ENCODE measurements at places on chromosomes 3 and 15.

DNA sequence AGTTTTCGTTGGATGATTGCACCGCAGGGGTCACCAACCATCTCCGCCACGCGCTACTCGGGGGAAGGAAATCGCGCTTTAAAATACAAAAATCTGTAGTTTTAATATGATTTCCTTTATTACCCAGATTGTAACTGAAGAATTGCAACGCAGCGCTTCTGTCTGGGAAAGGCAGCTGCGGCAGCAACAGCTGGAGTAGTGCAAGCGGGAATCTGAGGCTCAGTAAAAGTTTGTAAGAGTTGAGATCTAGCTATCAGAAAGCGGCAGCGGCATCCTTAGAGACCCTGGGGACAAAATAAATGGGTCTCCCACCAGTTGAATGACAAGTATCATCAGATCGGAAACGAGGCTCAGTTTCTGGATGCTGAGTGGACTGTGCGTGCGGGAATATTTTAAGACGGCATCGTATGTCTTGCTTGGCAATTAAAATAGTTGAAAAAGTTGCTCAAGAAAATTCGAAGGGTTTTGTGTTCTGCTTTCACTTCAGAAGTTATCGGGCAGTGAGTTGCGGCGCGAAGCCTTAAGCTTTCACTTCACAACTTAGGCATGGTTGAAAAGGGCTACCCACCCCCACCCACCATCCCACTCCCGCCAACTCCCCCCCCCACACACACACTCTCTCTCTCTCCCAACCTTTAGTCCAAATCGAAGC lies 2.7 kb downstream of the MECOM start:
- DNase-seq: no peak

DNA sequence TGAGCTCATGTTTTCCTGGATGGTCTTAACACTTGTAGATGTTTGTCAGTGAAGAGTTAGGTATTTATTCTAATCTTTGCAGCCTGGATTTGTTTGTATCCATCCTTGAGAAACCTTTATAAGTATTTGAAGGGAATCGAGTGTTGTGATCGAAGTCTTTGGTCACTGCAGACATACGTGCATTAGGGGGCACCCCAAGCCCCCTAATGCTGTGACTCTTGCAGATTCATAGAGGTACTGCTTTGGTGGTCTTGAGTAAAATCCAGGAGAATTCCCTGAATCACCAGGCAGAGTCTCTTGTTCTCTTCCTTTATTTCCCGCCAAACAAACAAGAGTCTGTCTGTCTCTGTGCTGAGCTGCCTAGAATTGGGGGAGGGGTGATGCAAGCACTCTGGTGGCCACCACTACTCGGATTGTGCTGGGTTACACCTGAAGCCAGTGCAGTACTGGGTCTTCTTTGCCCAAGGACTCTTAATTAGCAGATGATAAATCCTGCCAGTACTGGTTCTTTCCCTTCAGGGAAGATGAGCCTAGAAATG lies 170.5 kb upstream of the POU1F1 start:
- DNase-seq: no peak

DNA sequence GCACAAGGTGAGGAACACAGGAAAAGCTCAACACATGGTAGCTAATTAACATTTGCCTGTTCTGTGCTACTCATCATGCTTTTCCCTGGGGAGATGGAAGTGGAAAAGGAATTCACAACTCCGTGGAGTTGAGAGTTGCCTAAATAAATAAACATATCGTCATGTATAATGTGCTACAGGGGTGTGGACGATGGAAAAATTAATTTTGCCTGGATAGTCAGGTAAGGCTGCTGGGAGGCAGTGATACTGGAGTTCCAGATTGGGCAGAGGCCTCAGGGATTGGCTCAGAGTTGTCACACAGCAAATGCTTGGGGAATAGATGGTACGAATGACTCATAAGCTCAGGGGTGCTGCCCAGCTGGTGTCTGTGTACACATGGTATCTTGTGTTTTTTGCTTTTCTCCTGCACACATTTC lies 3.1 kb upstream of the ABHD6 start:
- DNase-seq: no peak

DNA sequence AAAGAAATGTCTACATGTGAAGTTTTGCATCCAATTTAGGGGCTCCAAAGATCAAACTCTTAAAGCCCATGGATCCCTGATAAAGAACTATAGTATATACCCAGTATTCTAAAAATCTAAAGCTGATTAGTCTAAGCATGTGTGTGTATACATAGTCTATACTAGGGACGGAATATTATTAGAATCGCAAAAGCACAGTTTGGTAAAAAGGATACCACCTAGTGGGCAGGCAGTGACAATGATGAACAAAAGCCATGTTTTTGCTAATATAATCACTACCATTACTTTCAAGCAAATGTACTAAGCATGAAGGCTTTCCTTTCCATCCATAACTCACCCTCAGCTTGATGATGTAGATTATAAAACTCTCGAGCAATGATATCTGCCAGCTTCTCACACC lies 16.5 kb downstream of the POLQ start:
- no peak for DNase-seq

DNA sequence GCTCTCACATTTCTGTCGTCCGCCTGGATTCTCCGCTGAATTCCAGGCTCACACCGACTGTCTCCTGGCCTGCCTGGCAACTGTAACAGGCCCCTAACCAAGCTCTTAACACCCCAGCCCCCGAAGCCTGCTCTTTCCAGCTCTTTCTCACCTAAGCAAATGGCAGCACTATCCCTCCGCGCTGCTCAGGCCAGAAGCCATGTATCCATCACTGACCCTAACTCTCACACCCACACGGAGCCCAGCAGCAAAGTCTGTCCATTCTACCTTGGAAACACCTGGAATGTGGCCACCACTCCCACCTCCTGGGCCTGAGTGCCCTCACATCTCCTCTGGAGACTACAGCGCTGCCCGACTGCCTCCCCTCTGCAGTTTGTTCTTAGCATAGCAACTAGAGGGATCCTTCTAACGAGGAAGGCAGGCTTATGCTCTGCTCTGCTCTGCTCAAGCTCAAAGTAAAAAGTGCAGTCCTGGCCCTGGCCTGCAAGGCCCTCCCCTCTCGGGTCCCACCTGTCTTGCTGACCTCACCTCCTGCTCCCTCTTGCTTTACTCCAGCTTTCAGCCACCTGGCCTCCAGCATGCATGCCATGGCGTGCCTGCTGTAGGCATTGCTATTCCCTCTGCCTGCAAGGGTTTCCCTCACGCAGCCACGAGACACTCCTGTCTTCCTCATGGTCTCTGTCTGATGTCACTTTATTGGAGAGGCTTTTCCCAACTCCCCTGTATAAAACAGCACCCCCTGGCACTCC lies 27.2 kb downstream of the FEM1B start:
- DNase-seq: peak; percentile 36

GRCh38 chr3:26962492-26963360 lies 340.2 kb downstream of the LRRC3B start:
- DNase-seq: no peak
